Gastrocnemius medialis (tissue), 4 donors: ENCODE measurements at places on chromosomes 4 and X.

DNA sequence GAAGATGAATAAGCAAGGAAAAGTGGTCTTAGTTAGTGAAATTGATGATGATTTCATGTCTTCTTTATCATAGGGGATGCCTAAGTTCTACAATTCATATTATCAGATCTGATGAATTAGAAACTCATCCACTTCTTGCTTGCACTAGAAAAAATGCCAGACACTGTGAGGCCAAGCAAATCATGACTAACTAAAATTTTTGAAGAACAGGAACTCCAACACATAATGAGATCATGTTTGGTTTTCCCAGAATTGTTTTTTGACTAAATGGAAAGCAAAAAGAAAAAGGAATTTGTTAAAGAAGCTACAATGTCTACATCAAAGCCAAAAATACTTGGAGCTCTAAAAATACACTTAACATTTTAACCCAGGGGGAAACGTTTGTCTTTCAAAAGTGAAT lies 120.4 kb downstream of the ARSF start:
- no peak for DNase-seq

DNA sequence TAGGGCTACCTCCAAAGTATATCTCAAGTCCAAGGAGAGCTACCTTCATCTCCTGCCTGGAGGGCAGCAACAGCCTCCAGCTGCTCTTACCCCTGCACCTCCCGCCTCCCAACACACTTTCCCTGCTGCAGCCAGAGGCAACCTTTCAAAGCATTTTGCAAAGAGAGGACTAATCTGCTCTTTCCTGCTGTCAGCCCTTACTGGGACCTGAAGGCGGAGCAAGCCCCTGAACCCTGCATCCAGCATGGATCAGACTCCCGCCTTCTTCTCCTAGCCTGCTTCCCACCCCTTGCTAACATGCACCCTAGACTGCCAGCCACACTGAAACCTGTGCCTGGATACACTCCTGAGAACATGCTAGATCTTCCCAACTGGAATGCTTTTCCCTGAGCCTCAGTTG lies 37.7 kb upstream of the VMA21 start:
- no peak for DNase-seq

DNA sequence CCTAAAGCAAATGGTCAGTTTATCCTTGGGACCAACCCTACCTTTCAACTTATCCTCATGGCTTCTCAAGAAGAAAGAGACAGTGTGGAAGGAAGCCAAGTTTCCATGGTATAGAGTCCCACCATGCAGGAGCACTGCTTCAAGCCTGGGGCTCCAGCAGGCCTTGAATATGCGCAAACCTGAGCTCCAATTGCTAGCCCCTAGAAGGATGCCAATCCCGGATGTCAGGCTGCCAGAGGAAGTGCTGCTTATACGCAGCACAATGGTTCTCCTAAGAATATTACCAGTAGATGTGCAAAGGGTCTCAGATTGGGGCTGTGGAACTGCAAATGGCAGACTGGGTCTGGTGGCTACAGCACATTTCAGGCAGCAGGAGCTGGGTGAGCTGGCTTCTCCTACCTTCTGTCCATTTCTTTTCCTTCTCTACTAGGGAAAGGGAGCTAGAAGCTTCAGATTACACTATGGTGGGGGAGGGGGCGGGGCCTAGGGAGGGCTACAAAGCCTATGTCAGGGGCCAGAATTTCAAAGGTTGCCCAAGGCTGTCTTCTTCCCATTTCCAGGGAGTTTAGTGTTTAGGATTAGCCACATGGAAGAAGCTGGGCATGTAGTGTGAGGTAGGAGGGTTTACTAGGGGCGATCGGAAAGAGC lies 40.7 kb upstream of the CITED1 start:
- no peak for DNase-seq

DNA sequence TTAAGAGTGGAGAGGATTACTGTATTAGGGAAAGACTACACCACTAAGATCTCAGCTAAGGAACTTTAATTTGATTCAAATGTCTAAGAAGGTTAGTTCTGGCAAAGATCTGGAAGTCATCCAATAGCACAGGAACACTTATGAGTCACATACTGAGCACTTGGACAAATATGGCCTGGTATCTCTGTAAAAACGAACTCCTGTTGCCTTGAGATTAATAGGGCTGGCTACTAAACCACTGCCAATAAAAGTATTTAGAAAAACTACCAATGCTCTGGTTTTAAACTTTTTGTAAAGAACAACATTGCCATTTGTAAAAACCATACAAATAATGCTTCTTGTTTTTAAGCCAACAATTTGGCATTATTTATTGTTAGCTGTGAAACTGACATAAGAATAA lies 70.5 kb downstream of the SEC24D start:
- DNase-seq = no peak

GRCh38 chr4:83389756-83390505 lies 55.3 kb upstream of the HPSE start:
- no peak for DNase-seq

DNA sequence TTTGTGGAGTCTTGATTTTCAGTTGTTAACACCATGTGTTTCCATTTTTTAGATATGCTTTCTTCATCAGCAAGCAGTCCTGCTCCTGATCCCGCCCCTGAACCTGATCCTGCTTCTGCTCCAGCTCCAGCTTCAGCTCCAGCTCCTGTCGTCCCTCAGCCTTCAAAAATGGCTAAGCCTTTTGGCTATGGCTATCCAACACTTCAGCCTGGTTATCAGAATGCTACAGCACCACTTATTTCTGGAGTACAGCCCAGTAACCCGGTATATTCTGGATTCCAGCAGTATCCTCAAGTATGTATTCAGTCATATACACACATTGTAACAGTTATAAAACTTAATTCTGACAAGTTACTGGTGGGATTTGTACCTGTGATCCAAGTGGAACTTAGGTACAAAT lies 60.9 kb downstream of the SEC24B start:
- DNase-seq = no peak

DNA sequence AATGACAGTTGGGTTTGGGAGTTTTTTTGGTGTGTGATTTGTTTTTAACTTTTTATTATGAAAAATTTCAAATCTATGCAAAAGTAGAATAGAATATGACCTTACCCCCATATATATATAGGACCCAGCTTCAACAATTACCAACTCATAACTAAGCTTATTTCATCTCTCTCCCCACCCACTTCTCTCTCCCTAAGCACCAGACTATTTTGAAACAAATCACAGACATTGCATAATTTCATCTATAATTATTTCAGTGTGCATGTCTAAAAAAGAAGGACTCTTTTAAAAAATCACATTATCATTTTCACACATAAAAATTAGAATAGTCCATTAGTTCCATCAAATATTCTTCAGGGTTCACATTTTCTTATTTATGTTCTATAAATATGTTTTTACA lies 28.3 kb upstream of the NKX6-1 start:
- no peak for DNase-seq

GRCh38 chr4:9781343-9782135 lies at the start of gene DRD5:
DRD5 (plus strand) TSS chr4:9781634; CDS start chr4:9782030, 396 bp downstream.
- DNase-seq = no peak

DNA sequence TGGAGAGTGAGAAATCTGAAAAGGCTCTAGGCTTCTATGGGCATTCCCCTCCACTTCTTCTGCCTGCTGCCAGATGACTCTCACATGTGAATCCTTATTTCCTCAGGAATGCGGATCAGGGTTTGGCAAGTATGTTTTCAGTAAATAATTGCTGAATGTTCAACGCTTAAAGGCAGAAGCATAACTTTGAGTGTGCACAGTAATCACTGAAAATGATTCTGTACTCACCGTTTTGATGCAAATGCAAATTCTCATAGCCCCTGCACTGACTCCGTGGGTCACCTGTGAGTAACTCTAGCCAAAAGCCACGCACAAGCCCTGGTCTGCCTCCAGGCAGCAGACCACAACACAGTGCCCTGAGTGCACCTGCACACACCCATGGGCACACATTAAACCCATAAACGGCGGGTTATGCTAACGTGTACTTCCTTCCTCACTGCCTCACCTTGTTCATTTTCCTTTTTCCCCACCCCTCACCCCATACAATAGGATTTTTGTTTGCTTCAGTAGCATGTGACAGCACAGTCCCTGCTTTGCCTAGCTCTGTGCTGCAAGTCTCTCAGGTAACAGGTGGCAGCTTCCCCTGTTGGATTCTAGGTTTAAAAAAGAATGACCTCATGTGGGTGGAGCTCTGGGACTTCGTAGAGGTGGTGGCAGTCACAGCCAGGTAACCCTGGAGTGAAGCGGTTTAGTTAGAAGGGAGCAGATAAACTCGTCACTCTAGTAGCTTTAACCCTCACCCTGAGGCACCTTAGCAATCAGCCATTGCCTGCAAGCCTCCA lies at the start of gene ARHGEF38:
Gene ARHGEF38 (plus strand): TSS at position 656 of the 782 bp plus-strand sequence. CDS start 146 bp downstream, outside the sequence.
- no peak for DNase-seq

DNA sequence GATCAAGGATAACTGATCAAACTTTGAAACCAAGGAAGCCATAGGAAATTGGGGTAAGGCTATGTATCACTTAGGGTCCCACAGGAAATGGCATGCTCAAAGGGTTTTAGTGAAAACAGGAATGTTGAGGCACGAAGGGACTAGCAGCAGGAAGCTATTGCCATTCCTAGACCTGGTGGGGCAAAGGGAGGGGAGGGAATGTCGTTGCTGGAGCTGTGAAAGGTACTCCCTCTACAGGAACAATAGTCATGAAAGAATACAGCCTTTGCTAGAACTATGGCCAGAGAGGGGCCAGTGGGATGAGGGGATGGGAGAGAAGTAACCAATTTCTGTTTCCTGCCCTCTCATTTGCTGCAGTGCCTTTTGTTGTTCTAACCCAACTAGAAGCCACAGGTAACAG lies 11.9 kb downstream of the REPS2 start:
- no peak for DNase-seq

- peak; percentile 28 for DNase-seq
Measured at GRCh38 chrX:47831788-47832187, 4.9 kb upstream of the ZNF81 start.

DNA sequence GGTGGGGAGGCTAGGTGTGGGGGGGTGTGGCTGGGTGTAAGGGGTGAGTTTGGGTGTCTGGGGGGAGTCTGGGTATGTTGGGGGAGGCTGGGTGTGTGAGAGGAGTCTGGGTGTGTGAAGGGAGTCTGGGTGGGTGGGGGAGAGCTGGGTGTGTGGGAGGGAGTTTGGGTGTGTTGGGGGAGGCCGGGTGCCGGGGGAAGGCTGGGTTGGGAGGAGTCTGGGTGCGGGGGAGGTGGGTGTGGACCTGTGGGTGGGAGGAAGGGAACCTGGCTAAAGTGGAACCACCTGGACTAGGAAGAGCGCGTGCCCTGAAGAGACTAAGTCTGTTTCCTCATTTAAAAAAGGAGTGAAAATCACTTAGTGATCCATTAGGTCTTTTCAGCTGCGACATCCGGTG lies 18.3 kb downstream of the SPON2 start:
- no peak for DNase-seq

- no peak for DNase-seq
Measured at GRCh38 chr4:190014771-190015537, 12.1 kb downstream of the FRG2 start.

GRCh38 chr4:95506264-95506663 lies 42.5 kb downstream of the UNC5C start:
- DNase-seq = no peak

DNA sequence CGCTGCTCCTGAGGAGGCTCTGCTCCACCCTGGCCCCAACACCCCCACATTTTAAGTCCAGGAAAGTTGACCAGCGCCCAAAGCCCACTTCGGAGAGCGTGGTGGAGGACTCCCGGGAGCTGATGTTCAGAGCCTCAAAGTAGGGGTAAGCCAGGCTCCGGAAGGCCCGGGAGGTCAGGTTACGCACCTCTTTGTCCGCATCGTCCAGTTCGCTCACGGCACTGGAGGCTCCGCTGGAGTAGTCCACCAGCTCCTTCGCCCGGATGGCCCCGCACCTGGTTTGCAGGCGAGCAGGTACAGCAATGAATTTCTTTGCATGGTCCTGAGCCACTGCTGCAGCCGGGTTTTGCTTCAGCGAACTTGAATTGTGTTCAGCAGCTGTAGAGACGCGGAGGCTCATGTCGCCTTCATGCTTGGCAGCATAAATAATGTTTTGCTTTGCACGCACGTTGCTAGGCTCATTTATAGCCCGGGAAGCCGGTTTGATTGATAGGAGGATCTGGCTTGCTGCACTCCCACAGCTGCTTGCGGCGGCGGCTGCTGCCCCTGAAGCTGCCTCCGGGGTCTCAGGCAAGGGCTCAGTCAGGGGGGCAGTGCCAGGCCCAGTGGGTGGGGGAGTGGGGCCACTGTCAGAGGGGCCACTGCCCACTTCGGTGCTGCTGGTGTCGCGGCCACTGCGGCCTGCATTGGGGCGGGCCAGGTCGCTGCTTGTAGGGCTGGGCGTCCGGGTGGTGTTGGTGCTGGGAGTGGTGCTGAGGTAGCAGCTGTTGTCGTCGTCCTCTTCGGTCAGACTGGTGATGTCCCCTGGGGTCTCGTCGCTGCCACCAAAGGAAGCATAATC lies 4.8 kb downstream of the C4orf54 start:
- DNase-seq = peak; percentile 73

DNA sequence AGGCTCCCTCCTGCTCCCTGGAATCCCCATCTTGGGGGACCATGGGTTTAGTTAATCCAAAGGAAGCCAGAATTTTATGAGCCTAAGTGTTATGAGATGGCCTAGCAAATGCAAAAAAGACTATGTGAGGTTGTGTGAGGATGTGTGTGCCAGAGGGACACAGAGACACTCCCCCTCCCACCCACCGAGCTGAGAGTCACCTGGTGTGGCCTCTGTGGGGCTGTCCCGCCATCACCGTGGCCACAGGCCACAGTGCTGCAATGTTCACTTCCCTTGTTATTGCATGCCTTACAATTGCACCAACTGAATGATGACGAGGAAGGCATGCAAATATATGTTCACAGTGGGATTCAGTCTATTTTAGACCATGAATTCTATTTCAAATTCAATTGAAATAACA lies 601 bp upstream of the FGFBP2 start:
- DNase-seq = no peak

- DNase-seq = no peak
Measured at GRCh38 chr4:89157488-89158024, 46.2 kb downstream of the TIGD2 start.

DNA sequence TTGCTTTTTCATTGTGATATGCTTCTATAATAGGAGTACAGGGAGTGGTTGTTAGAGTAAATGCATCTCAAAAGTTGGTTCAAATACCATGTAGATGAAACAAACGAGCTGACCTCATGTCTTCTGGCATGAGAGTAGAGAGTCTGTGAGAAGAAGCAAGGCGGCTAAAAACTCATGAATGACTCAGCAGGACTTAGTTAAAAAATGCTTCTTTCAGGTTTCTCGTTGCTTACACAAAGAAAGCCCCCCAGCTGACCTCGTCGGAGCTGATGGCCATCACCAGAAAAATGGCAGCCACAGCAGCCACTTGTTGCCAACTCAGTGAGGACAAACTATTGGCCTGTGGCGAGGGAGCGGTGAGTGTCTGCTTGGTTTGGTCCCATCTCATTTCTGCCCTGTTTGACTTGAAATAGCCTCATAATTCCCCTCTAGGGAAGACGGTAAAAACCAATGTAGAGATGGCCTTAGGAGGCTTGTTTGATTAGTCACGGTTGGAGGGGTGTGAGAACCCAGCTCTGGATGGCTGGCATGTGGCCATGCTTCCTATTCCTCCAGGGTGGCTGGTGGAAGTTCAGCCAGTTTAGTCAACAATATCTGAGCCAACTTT lies 14.5 kb downstream of the AFP start:
- DNase-seq = no peak
